Stimulated activated CD8-positive, alpha-beta memory T cell treated with anti-CD3 and anti-CD28 coated beads, Interleukin-7, amount 100 ng/mL, for 24 hours (primary cell): ENCODE measurements at places on chromosomes 2 and 18.

DNA sequence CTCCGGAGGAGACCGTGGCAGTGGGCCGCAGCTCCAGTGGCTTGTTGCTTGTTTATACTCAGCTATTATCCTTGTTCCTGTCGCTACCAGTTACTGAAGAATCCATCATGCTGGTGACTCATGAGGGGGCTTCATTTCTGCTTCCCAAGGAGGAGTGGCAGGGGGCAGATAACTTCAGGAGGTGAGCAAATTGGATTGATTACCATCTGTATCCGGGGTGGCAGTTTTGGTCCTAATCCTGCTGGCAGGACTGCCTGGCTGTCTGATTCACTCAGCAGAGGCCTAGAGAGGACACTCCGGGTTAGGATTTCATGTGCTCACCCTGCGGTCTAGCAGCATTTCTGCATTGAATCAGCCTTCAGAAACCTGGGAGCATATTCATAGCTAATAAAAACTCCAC, 230.0 kb downstream of the ACTR3 start:
- no peak for DNase-seq

- no peak for DNase-seq
Observed at GRCh38 chr2:218754781-218755180, 27.2 kb upstream of the CYP27A1 start.

DNA sequence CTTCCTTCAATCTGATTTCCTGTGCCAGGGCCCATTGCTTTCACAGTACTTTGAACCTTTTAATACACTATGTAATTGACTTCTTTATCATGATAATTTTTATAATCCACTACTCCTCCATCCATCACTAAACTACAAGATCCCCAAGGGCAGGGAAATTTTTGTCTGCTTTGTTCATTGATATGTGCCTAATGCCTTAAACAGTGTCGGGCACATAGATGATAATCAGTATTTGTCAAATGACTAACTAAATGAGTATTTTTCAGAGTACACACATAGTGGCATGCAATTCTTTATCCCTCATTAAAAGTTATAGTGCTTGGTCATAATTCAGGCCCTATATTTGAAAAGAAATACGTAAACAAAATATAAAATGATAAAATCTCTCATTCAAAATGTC, 5.3 kb upstream of the STAMBP start:
- no peak for DNase-seq

DNA sequence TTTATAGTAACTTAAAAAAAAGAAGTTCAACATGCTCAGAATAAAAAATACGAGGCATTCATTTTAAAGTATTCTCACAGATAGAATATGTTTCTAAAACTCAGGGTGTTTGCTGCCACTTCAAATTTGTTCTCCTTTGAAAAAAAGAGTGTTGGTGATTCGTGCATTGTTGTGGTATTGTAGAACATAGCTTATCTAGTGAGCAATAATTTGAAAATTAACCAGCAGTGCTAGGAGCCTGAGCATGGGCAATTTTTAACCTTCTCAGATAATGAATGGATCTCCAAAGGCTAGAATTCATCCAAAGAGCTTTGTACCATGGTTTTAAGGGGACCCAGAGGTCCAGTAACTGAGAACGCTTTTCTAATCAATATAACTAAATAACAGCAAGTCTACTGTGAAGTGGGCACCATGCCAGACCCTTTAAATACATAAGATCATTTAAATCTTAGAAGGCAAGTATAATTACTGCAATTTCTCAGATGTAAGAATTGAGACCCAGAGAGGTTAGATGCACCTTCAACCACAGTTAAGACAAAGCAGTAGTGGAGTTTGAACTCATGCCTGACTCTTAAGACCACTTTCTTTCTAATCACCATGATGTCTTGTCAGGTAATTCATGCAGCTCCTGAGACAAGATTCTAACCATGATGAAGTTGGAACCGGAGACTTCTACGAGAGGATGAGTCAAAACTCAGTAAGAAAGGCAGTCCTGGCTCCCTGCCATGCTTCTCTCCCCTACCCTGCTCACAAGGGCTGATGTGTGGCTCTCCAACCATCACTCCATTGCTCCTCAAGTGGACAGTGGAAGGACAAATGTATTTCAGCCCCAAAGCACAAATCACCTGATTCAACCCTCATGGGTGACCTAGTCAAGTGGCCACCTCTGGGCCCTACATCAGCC, 3.4 kb downstream of the CYRIA start:
- DNase-seq: no peak

DNA sequence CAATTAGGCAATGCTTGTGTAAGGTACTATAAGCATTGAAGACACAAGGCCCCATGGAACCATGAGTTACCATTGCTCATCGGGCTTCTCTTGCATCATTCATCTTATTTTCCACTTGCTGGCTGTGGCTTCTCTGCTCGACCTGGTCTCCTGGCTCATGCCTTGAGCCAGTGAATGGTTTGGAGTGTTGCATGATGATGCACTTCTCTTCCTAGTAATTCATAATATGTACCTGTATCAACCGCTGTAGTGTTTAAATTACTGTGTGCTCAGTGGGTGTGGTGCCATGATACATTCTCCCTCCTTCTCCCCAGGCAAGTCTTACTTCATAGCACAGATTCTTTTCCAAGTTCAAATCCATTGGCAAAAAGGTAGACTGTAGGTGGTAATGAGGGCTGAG, 66.8 kb downstream of the ABCA12 start:
- DNase-seq: no peak

DNA sequence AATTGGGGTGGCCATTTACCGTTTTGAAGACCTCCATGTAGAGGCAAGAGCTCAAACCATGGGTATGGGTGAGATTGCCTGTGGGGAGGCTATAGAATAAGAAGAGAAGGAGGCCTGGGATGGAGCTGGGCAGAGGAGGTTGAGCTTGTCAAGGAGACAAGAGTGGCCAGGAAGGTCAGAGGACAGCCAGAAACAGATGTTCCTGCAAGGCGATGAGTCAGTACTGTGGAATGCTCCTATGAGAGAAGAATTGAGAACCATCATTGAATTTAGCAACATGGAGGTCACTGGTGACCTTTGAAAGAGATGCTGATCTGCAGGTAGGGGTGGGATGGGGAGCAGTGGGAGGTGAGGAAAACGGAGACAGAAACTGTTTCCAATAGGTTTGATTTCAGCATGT, 3.5 kb downstream of the ACSL3 start:
- DNase-seq: no peak

DNA sequence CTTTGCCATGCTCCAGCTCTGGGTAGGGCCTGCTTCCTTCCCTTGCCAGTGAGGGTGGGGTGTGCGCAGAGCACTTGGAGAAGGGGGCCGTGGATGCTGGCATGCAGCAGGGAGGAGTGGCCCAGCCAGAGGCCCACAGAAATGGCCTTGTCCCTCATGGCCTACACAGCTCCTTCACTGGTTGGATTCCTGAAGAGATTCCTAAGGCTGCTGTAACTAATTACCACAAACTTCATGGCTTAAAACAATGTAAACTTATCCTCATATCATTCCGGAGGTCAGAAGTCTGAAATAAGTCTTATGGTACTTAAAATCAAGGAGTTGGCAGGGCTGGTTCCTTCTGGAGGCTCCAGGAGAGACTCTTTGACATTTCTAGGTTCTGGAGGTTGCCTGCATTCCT, 195.2 kb downstream of the GLI2 start:
- no peak for DNase-seq

- DNase-seq: no peak
Observed at GRCh38 chr2:34242763-34243123, 643.6 kb upstream of the FAM98A start.

DNA sequence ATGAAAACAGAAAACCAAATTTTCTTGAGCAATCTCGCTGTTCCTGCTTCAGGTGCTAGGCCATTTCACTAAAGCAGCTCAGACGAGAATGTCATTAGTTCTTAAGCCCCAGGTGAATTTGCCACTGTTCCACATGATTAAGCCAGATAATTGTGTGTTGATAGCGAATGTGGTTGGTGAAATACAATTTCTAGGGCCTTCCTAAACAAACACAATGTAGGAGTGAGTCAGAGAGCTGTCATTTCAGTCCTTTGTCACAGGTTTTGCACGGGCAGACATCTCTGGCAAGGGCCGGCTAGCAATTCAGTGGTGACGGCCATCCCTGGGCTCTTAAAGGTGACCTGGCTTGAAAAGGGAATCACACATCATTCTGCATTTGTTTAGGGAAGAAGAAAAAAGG, 170.7 kb downstream of the TMEM182 start:
- DNase-seq: no peak

GRCh38 chr2:4782647-4783046, 909.5 kb upstream of the SOX11 start:
- DNase-seq: no peak

- DNase-seq: no peak
Observed at GRCh38 chr2:101734505-101735165, 37.1 kb downstream of the MAP4K4 start.

- no peak for DNase-seq
Observed at GRCh38 chr2:32192418-32192817, 26.8 kb downstream of the SLC30A6 start.

DNA sequence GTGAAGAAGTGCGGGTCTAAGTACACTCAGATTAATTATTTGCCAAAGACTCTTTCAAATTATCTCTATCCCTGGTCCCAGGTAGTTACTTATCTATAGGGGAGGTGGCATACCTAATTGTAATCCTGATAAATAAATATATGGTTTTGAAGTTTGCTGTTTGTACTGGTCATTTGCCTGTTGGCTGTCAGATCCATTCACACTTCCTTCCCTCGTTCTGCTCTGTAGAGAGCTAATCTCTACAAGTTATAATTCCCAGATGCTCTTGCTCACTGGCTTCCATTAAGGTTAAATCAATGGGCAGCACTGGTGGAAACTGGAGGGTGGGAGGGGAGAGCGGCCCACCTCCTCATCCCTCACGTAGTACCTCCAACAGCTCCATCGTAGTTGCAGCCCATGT, 447.1 kb downstream of the TXNL1 start:
- DNase-seq: no peak

- DNase-seq: no peak
Observed at GRCh38 chr18:40852406-40852805, 1102.6 kb upstream of the PIK3C3 start.

DNA sequence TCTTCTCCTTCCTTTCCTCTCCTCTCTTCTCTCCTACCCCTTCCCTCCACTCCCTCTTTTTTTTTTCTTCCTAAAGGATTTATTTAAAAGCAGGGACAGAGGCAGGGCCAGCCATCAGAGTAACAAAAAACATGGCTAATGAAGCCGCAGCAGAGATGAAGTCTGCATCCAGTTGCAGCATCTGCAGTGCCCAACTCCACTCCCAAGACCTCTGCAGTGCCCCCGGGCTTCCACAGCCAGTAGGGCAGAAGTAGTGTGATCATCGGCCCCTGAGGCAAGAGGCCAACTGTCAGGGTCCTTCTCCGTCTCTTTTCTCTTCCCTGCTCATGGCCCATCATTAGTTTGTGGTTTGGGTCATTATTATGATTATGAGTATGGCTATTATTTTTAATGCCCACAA, 4.2 kb upstream of the EGR4 start:
- no peak for DNase-seq

GRCh38 chr18:55988537-55988936, 400.5 kb upstream of the TCF4 start:
- no peak for DNase-seq

- no peak for DNase-seq
Observed at GRCh38 chr2:55158111-55158814, 73.8 kb downstream of the CLHC1 start.

GRCh38 chr2:150063432-150063889, 424.0 kb downstream of the RND3 start:
- no peak for DNase-seq

GRCh38 chr2:84989927-84990326, 19.0 kb downstream of the KCMF1 start:
- no peak for DNase-seq

- DNase-seq: no peak
Observed at GRCh38 chr2:70886541-70886987, 49.1 kb upstream of the ATP6V1B1 start.

DNA sequence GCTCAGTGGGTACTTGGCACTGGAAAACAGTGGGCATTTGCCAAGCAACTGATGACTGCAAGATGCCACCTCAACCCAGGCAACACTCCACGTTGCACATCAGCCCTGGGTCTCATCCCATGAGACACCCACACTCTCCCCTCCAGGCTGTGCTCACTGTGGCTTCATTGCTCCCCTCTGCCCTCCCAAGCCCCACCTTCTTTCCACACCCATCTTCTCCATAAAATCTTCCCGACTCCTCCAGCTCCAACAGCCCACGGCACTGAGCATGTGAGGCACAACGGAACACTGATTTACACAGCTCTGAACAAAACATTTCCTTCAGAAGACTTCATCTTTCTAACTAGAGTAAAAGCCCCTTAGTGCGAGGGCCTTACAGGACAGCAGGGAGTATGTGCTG, 117.8 kb upstream of the ACAA2 start:
- no peak for DNase-seq

DNA sequence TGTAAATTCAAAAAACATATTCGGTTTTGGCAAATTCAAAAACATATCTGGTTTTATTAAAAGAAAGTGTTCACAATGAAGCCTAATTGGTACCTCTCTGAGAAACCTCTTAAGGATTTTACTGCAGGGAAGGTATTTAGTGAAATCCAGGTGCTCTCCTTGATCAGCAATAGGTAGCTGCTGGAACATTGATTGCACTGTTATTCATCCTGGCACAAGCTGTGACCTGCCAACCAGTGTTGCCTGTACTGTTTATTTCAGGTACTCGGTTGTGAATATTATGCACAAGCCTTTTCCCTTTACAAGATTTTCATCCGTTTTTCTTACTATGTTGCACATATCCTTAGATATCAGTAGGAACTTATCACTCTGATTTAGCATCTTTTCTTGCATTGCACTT, 155.8 kb upstream of the ZEB2 start:
- DNase-seq: no peak

DNA sequence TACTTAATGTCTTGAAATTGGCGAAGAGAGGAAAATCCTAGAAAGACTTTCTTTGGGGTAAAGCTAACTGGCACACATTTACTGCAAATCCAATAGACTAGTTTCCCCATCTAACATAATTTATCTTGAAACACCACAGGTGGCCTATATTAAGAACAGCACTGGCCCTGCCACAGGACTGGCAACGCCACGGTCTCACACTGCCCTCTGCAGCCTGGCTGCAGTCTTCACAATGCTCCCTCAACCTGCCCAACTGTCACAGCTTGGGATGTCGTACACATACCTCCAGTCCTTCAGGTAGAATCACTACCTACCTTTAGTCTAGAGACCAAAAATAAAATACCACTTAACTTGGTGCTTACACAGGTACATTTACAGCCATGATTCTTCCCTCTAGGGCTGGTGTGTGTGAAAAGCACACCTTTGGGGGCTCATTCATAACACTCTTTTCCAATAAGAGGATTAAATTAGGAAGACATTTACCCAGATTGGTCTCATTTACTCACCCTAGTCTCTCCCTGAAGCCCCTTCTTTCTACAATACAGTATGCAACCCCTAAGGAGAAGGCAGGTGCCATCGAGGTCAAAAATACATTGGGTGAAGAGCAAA, 222.2 kb downstream of the C1D start:
- DNase-seq: no peak

- no peak for DNase-seq
Observed at GRCh38 chr2:17195016-17195415, 323.2 kb downstream of the RAD51AP2 start.

GRCh38 chr18:76264198-76264875, 230.7 kb downstream of the ZNF516 start:
- no peak for DNase-seq
